Stimulated activated CD8-positive, alpha-beta memory T cell treated with anti-CD3 and anti-CD28 coated beads, Interleukin-15, amount 100 ng/mL, for 24 hours (primary cell): ENCODE measurements at places on chromosomes 4 and X.

DNA sequence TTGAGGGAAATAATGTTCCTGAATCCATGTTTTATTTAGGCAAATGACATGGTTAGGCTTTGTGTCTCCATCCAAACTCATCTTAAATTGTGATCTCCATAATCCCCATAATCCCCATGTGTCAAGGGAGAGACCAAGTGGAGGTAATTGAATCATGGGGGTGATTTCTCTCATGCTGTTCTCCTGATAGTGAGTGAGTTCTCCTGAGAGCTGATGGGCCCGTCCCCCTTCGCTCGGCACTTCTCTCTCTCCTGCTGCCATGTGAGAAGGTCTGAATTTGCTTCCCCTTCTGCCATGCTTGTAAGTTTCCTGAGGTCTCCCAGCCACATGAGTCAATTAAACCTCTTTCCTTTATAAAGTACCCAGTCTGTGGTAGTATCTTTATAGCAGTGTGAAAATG is 563.0 kb upstream of the NR3C2 start:
- no peak for DNase-seq

GRCh38 chrX:10217198-10217597 is 60.4 kb downstream of the CLCN4 start:
- DNase-seq: no peak

GRCh38 chrX:526295-527224 is 104.0 kb upstream of the SHOX start:
- DNase-seq: no peak

GRCh38 chr4:135274416-135274815 is 1072.8 kb upstream of the PABPC4L start:
- no peak for DNase-seq
